DMS53 (cell line): ENCODE measurements at places on chromosomes 6 and 20.

- DNase-seq = no peak
Observed at GRCh38 chr6:25249133-25249532, 30.0 kb upstream of the CARMIL1 start.

- no peak for DNase-seq
Observed at GRCh38 chr6:10609038-10609437, 85.4 kb downstream of the C6orf52 start.

DNA sequence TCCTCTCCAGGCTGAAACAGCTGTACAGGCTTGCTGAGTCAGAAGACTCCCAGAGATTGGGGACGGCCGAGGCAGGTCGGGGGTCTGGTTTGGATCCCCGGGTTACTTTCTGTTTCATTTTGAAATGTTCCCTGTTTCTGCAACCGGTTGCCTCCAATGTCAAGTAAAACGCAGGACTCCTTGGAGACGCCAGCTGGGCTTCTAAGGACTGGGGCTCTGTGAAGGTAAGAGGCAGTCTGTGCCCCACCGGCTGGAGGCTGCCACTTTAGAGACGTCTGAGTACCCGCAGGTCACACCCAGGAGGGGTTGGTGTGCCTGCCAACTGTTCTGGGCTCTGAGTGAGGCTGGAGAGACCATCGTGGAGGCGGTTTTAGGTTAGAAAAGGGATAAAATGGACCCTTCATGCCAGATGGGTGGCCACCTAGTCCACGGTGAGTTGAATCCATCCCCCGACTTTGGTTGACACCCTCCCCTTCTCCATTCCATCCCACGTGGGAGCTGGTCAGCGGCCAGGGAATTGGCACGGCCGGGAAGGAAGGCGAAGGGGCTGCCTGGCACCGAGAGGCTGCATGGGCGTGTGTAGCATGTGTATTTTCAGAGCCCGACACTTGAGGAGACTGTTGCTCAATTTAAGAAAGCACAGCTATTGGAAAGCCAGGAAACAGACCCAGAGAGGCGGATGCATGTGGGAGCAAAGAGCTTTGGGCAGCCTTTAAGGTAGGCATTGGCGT, 240.9 kb downstream of the PHACTR1 start:
- peak; percentile 47 for DNase-seq

GRCh38 chr20:62702895-62703852, 5.5 kb upstream of the NTSR1 start:
- peak; percentile 62 for DNase-seq

GRCh38 chr6:18343741-18344140, 43.4 kb upstream of the RNF144B start:
- DNase-seq = peak; percentile 44

- DNase-seq = no peak
Observed at GRCh38 chr6:170080169-170080827, 210.6 kb downstream of the DLL1 start.

DNA sequence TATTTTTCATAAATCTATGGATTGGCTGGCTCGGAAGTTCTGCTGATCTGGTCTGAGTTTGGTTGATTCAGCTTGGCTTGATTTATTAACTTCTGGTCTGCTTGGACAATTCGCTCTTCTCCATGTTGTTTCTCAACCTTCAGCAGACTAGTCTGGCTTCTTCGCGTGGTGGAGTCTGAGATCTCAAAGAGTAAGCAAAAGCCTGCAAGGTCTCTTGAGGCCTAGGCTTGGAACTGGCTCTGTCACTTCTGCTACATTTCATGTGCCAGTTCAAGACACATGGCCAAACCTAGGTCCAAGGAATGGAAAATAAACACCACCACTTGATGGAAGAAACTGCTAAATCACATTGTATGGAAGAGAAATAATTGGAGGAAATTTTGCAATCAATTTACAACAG, 115.1 kb upstream of the JAG1 start:
- DNase-seq = no peak

- DNase-seq = no peak
Observed at GRCh38 chr6:149898966-149899365, 1.1 kb upstream of the RAET1E start.

- DNase-seq = no peak
Observed at GRCh38 chr20:21028921-21029320, 77.2 kb downstream of the LINC00237 start.
